ENCODE measurements at places on chromosomes 4 and X.

DNA sequence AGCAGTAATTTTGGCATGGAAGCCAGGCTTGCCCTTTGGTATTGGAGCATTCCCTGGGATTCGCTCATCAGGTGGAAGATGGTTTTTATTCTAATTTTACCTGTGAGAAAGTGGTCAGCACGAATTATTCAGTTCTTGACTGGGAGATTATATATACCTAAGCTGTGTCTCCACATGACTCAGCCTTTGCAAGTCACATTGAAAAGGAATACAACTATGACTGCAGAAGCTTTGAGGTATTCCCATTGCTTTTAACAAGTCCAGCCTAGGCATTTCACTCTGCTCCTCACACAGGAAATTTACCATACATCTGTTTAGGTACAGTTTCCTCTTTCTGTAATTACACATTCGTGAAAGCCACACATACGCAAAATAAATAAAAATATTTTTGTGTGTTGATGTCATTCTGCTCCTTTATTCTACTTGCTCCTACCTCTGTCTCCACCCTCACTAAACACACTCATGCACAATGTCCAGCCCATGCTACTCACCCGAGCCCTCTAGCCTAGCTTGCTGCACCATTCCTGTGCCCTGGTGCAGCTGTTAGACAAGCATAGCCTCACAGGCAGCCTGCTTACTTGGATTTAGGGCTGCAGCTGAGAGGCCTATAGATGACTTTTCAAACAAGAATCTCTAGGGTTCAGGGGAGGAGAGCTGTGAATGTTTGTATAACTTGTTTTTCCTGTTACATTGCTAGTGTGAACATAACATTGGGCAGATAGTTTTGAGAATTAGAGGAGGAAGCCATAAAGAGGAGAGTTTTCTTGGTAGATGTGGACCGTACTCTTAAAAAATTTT, 504.4 kb upstream of the FAT1 start:
- DNase-seq: no peak
- H3K27me3 ChIP-seq: peaks cover 2% of the 10 kb centered on the region
- no peaks in the 10 kb centered on the region for H3K4me1 ChIP-seq
- H3K4me3 ChIP-seq: no peak overlapping the region
- no peaks in the 10 kb centered on the region for H3K36me3 ChIP-seq

DNA sequence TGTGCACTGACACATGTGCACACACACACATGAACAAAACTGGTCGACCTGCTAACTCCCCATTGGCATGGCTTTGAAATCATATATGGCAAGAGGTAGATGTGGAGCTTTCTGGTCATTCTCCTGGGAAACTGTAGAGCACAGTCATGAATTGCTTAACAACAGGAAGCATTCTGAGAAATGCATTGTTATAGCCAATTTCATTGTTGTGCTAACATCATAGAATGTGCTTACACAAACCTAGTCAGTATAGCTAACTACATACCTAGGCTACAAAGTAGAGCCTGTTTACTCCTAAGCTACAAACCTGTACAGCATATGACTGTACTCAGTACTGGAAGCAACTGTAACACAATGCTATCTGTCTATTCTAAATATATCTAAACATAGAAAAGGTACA, 134.2 kb upstream of the SH3RF1 start:
- no peaks in the 10 kb centered on the region for H3K36me3 ChIP-seq
- H3K4me1 ChIP-seq: peaks cover 6% of the 10 kb centered on the region
- no peaks in the 10 kb centered on the region for H3K27me3 ChIP-seq
- H3K27ac ChIP-seq: no peak overlapping the region

GRCh38 chrX:133985164-133985966, at the start of gene GPC3:
Gene GPC3, minus strand, starts transcription at chrX:133985594.
- DNase-seq: peak; percentile 72
- no peak within 1 kb of the TSS for H3K27ac ChIP-seq
- H3K36me3 ChIP-seq: no peaks in the 10 kb centered on the region
- peaks cover 4% of the 10 kb centered on the region for H3K4me1 ChIP-seq
- H3K27me3 ChIP-seq: no peaks in the 10 kb centered on the region
- peak within 1 kb of the TSS; percentile 87 for H3K4me3 ChIP-seq

DNA sequence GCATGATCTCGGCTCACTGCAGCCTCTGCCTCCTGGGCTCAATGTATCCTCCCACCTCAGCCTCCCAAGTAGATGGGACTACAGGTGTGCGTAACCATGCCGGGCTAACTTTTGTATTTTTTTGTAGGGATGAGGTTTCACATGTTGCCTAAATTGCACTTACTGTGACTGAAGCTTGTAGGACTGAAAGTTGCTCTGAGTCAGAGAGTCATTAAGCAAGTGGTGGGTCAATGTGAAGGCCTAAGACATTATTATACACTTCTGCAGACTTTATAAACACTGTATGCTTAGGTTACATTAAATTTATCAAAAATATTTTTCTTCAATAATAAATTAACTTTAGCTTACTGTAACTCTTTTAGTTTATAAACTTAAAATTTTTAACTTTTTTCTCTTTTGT, 170.2 kb downstream of the FAT4 start:
- no peak for DNase-seq
- H3K4me3 ChIP-seq: no peak overlapping the region
- H3K36me3 ChIP-seq: no peaks in the 10 kb centered on the region

DNA sequence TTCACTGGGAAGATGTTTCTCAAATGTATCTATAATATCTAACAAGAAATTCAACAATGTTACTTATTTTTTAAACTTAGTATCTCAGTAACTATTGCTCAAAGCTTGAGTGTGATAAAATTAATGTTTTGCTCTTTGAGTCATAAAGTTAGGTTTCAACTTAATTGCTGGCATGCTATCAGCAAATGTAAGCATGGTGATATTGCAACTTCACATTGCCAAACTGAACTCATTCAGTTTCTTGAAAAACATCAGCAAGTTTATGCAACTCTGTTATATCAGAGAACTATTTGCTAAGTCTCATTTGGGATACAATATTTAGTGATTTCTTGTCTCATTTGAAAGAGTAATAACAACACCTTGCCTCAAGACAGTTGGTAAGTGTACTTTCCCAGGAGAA, 91.2 kb upstream of the KLF3 start:
- no peaks in the 10 kb centered on the region for H3K27me3 ChIP-seq
- no peak overlapping the region for H3K4me3 ChIP-seq
- no peak for DNase-seq
- no peaks in the 10 kb centered on the region for H3K36me3 ChIP-seq

GRCh38 chr4:149993030-149993429, 85.2 kb upstream of the DCLK2 start:
- DNase-seq: no peak
- no peaks in the 10 kb centered on the region for H3K4me1 ChIP-seq
- no peak overlapping the region for H3K4me3 ChIP-seq
- H3K27ac ChIP-seq: no peak overlapping the region
- no peaks in the 10 kb centered on the region for H3K36me3 ChIP-seq

GRCh38 chr4:17535242-17535641, 20.3 kb downstream of the CLRN2 start:
- no peak for DNase-seq
- H3K4me3 ChIP-seq: peak overlapping the region; percentile 54
- H3K4me1 ChIP-seq: peaks cover 4% of the 10 kb centered on the region
- H3K27ac ChIP-seq: peak overlapping the region; percentile 91
- no peaks in the 10 kb centered on the region for H3K27me3 ChIP-seq

- no peak overlapping the region for H3K27ac ChIP-seq
- DNase-seq: no peak
- H3K36me3 ChIP-seq: no peaks in the 10 kb centered on the region
Measured at GRCh38 chr4:104123021-104123420, 371.7 kb downstream of the CXXC4 start.

DNA sequence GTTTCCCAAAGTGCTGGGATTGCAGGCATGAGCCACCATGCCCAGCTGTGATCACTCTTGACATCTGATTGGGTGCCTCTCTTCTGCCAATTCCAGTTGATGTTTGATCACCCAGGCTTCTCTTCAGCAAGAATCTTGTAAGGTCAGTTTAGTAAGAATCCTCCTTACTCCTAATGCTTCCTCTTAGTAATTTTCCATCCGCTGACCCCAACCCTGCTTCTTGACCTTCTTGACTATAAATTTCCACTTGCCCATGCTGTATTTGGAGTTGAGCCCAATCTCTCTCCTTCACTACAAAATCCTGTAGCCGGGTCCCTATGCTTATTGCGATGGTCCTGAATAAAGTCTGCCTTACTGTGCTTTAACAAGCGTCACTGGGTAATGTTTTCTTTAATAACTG, 75.4 kb downstream of the DDIT4L start:
- no peaks in the 10 kb centered on the region for H3K4me1 ChIP-seq
- no peak overlapping the region for H3K4me3 ChIP-seq
- H3K36me3 ChIP-seq: no peaks in the 10 kb centered on the region
- H3K27me3 ChIP-seq: no peaks in the 10 kb centered on the region

- no peak overlapping the region for H3K4me3 ChIP-seq
- no peak for DNase-seq
- H3K4me1 ChIP-seq: peaks cover 2% of the 10 kb centered on the region
- no peaks in the 10 kb centered on the region for H3K36me3 ChIP-seq
- H3K27ac ChIP-seq: no peak overlapping the region
Measured at GRCh38 chr4:154534296-154534695, 15.9 kb downstream of the PLRG1 start.

DNA sequence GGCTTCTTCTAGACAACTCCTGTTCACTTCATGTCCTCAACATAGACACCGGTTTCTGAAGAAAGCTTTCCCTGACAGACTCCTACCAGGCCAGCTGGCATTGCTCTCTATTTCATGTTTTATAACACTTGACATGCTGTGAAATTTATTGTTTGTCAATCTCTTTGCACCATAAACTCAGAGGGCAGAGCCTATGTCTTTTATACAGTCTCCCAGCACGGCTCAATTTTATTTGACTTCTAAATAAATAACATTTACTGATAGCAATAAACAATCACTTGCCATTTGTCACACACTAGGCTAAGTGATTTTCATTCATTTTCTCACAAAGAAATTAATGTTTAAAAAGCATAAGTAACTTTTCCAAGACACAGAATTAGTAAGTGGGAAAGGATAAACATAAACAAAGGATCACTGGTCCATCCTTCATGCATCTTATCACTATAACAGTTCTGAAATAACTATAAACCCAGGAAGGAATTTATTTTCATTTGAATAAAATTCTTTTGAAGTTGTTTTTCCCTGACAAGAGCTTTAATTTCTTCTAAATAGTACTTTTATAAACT, 577.6 kb downstream of the TECRL start:
- no peaks in the 10 kb centered on the region for H3K36me3 ChIP-seq
- no peak overlapping the region for H3K27ac ChIP-seq
- no peaks in the 10 kb centered on the region for H3K4me1 ChIP-seq

GRCh38 chr4:244471-244870, 60.8 kb downstream of the ZNF732 start:
- DNase-seq: peak; percentile 43
- H3K4me1 ChIP-seq: peaks cover 22% of the 10 kb centered on the region
- H3K27ac ChIP-seq: no peak overlapping the region
- no peak overlapping the region for H3K4me3 ChIP-seq
- H3K27me3 ChIP-seq: peaks cover 2% of the 10 kb centered on the region

GRCh38 chr4:146336410-146336807, 122.1 kb downstream of the REELD1 start:
- no peak overlapping the region for H3K27ac ChIP-seq
- no peaks in the 10 kb centered on the region for H3K4me1 ChIP-seq
- no peaks in the 10 kb centered on the region for H3K27me3 ChIP-seq
- H3K36me3 ChIP-seq: no peaks in the 10 kb centered on the region
- no peak overlapping the region for H3K4me3 ChIP-seq
- no peak for DNase-seq

DNA sequence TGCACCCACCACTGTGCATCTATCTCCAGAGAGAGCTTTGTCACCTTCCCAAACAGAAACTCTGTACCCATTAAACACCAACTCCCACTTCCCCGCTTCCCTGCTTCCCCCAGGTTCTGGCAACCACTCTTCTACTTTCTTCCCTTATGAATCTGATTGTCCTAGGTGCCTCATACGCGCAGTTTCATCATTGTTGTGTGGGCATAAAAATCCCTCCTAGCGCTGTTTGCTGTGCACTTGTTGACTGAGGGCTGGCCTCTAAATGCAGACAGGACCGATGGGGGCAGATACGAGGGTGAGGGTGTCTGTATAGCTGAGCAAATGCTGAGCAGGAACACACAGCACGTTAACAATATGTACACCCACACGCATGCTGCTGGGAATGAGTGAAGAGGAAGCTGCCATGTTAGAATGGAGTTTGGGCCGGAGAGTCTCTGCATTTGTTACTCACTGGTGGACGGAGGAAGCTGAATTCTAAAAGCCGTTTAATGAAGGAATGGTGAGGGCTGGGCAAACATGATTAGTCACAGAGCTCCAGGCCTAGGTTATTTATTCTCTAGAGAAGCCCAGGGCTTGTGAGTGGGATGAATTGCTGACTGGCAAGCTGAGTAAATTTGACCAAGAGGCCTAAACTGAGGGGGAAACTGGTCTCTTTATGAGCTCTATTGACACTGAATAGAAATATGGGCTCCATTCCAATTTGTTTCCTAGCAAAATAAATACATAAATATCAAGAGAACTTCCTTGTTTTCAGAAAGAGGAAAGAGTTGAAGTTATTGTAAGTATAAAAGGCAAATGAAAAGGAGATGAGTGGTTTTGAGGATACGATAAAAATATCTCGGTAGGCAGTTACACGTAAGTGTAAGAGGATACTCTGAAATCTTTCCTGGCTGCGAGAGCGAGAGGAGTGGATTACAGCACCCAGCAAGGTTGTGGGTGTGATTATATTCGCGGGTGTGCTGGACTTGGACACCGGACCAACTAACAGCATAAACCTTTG, 95.9 kb upstream of the RPS6KA3 start:
- no peaks in the 10 kb centered on the region for H3K36me3 ChIP-seq
- no peak overlapping the region for H3K27ac ChIP-seq
- no peaks in the 10 kb centered on the region for H3K27me3 ChIP-seq
- no peak overlapping the region for H3K4me3 ChIP-seq
- peaks cover 4% of the 10 kb centered on the region for H3K4me1 ChIP-seq

DNA sequence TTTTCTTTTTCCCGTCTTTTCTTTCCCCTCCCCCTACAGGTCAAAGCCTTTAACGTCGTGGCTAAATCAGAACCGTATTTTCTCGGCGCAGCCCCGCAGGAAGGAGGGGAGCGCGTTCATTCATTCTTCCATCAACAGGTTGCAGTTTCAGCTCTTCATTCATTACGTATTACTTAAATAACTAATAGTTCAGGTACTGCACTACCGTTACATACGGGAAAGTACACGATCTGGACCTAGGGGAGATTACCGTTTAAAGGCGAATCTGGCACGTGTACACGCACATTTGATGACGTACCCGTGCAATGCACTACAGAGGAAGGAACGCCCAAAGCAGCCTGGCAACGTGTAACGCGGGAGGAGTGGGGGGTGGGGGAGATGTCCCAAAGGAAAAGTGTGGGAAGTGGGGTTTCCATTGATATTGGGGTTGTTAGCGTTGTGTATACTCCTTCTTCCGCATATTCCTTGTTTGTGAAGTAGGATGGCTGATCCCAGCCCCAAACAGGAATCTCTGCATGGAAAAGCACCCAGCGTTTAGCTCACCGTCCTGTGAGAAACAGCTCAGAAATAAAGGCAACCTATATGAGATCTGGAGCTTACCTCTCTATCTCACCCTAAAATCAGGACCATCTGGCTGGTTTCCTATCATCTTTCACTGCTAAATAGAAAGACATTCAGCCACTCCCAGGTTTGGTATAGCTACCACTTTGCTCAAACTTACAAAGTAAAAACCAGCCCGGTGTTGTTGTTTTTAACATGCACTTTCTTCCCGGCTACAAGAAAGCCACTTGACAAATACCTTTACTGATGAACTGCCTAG, 585 bp upstream of the SEC24D start:
- peaks cover 6% of the 10 kb centered on the region for H3K27me3 ChIP-seq
- H3K27ac ChIP-seq: peak overlapping the region; percentile 93
- H3K36me3 ChIP-seq: no peaks in the 10 kb centered on the region
- peaks cover 13% of the 10 kb centered on the region for H3K4me1 ChIP-seq

All from glutamatergic neuron (in vitro differentiated cells).